ENCODE measurements at places on chromosomes 2 and 18.

DNA sequence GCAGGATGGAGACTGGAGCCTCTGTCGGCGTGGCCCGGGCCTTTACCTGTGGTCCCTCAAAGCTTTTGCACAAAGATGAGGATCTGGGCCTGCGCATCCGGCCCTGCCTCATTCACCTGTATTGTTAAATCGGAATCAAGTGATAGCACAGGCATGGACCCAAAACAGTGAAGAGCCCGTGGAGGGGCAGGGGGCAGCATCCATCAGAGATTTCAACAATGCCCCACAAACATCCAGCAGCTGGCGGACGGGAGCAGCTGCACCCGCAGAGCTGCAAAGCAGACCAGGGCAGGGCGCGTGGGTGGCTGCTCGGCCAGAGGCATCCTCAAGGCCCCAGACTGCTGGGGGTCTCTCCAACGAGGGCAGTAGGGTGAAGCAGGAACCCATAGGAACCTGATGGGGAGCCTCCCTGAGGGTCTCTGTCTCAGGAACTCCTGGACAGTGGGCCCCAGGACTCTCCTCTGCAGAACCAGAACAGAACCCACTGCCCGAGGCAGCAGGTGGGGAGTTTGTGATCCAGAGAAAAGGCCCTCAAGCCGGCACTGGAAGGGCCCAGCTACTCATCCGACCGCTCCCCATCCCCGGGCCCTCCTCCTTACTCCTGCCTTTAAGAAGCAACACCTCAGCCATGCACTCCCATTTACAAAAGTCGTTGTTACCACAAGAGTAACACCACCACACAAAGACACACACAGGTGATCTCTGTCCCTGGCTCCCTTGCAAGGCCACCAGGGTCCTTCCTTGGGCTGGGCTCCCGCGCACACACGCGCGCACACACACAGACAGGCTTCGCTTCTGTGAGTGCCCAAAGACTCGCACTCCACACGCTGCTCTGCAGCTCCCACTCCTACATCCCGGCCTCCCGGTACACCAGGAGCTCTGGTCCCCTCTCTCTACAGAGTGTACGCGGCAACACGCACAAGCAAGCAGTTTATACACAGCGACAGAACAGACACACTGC, 28.8 kb downstream of the HDAC4 start:
- DNase-seq = no peak

GRCh38 chr2:33380719-33381118, 95.7 kb upstream of the RASGRP3 start:
- DNase-seq = no peak

DNA sequence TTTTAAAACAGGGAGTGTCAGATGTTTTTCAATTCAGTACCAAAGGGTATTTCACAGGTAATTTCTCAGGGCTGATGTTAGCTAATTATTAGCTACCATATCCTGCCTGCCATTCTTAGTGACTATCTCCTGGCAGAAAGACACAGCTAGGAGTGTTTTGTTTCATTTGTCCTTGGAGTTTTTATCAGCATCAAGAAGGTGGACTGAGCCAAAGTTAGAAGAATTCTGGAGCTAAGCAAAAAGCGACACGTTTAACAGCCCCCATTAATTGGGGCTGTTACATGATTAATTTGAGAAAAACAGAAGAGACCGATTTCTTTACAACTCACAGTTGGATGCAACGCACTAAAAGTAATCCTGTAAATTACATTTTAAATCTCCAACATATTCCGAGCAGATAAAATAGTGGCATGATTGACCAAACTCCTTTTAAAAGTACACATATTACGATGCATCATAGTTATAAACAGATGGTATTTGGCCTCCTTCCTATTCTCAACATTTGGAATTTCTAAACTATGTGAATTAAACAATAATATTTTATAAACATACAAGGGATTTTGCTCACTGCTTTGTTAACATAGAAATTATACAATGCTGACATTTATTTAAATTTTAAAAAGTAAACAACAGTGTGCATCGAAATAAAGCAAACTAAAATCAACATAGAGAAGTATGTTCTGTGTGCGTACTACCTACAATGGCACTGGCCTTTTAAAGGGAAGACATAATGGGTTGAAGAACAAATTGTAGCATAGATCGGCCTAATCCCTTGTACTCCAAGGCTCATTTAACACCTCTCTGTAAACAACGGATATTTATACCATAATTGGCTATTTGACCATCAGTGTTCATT, 585.1 kb downstream of the ZEB2 start:
- no peak for DNase-seq

GRCh38 chr2:3604991-3605961, 10.4 kb downstream of the COLEC11 start:
- DNase-seq = peak; percentile 56

DNA sequence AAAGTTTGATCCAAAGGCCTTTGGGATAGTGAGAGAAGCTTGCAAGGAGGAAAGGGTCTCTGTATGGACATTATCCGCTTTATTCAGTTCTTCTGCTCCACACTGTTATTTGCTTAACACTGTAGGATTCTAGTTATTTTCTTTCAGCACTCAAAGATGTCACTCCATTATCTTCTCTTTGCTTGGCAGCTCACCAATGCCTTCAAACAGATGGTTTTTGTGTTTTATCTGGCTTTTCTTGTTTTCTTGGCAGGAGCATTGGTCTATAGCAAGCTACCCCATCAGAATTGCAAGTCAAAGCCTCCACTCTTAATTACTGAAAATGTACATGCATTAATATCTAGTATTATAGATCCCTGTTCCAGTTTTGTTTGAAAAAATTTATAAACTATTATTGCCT, 138.8 kb downstream of the EVA1A start:
- DNase-seq = no peak

Data from choroid plexus epithelial cell (primary cell).